ENCODE measurements at places on chromosomes 5 and 9.

GRCh38 chr5:4901924-4902323 lies 238.2 kb upstream of the ADAMTS16 start:
- no peak for DNase-seq

GRCh38 chr9:8961186-8961851 lies 1161.7 kb upstream of the DMAC1 start:
- no peak for DNase-seq

DNA sequence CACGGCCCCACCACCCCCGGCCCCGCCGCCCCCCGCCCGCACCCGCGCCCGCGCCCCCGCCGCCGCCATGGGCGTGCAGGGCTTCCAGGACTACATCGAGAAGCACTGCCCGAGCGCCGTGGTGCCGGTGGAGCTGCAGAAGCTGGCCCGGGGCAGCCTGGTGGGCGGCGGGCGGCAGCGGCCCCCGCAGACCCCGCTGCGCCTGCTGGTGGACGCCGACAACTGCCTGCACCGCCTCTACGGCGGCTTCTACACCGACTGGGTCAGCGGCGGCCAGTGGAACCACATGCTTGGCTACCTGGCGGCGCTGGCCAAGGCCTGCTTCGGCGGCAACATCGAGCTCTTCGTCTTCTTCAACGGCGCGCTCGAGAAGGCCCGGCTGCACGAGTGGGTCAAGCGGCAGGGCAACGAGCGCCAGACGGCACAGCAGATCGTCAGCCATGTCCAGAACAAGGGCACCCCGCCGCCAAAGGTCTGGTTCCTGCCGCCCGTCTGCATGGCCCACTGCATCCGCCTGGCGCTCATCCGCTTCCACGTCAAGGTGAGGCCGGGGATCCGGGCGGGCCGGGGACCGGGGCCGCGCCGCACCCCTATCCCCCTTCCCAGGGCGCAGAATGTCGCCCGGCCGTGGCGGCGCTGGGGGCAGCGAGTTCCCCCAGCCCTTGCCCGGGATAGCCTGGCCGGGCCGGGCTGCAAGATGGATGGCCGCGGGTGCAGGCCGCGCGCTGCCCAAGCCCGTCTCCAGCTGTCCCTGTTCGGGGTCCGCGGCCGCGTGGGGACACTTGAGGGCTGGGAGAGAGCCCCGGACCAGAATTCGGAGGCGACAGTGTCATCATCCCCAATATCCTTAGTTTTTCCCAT lies 594 bp downstream of the FAM120A start:
- DNase-seq = peak; percentile 26

- no peak for DNase-seq
These were observed 129.4 kb upstream of the GPR151 start for GRCh38 chr5:146645342-146645741.

DNA sequence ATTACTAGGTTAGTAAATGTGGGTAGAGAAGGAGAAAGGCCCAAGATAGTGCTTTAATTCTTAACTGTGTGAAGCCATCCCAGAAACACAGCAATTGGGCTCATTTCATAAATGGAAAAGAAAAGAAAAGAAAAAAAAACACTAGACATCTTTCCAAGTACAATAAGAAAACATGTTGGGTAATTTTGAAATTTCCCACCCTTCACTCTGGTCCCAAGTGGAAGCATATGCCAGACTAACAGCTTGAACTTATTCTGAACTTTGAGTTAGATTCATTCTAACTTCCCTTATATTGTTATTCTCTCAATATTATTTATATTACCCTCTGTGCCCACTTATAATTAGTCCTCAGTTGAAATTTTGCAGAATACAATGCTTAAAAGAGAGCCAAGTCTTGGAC lies 113.4 kb upstream of the GHR start:
- DNase-seq = no peak

GRCh38 chr5:1100664-1101574 lies 10.9 kb downstream of the SLC12A7 start:
- no peak for DNase-seq
